ENCODE measurements at places on chromosomes 2 and 18. TPM values are rescaled to one million over a fixed set of nuclear protein-coding genes. Genes with fewer than 3 reads are reported as not detected.

The NAT8 gene
- total RNA-seq, result not detected

The AKAIN1 gene
- total RNA-seq, result not detected

The ABCG5 gene
- not detected for total RNA-seq

The FEV gene
- total RNA-seq, result not detected

The NYAP2 gene
- total RNA-seq, result not detected

The PRKAG3 gene
- total RNA-seq, result not detected

The ACVR1 gene
- 43.1 TPM for total RNA-seq

The ABCG8 gene
- total RNA-seq, result not detected

The SEPTIN10 gene
- total RNA-seq, result 97.5 TPM

The LRRC30 gene
- total RNA-seq, result not detected

The LYPD1 gene
- total RNA-seq, result 1.9 TPM

The TXNDC2 gene
- total RNA-seq, result 0.34 TPM

The CRACDL gene
- not detected for total RNA-seq

The UGT1A4 gene
- total RNA-seq, result not detected

The GKN2 gene
- total RNA-seq, result not detected

- no peak for DNase-seq
These were observed 3.9 kb upstream of the MYL1 start for GRCh38 chr2:210318891-210319290.

DNA sequence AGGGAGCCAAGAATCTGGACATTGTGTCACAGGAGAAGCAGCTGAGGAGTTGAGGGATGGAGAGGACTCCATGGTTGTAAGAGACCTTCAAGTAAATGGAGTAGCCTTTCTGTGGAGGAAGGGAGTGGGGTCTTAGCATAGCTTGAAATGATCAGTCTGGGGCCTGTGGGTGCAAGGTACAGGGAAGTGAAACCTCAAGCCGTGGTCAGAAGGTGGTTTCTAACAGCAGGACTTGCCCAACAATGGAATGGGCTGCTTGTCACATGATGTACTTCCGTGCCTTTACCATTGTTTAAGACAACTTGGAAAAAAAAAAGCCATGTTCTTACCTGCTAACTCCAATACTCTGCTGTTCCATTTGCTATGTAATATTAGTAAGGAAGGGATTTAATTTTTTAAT lies 140.7 kb downstream of the LDLRAD4 start:
- no peak for DNase-seq

- DNase-seq, result no peak
These were observed 100.2 kb downstream of the PID1 start for GRCh38 chr2:229170916-229171315.

GRCh38 chr2:205745661-205746419 lies 63.5 kb downstream of the NRP2 start:
- DNase-seq, result no peak

- DNase-seq, result no peak
These were observed 377.5 kb downstream of the CLIP4 start for GRCh38 chr2:29492701-29493100.

DNA sequence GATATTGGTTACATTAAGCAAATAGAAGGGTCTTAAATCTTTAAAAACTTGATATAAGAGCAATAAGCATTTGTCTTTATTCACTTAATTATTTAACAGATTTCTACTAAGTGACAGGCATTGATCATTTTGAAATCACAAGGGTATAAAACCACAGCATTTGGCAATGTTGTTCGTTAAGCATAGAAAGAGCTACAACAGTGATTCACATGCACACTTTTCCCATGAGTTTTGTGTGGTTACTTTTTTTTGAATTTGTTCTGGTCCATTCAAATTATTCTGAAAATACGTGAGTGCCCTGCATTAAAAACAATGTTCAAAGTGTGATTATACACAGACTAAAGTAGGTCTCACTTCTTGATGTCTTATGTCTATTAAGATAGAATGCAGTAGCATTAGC lies 52.2 kb downstream of the LYPD6B start:
- DNase-seq, result no peak

GRCh38 chr2:119233326-119234020 lies 9.8 kb downstream of the STEAP3 start:
- DNase-seq, result peak; percentile 55

GRCh38 chr2:166115589-166115988 lies 12.2 kb downstream of the SCN1A start:
- no peak for DNase-seq

DNA sequence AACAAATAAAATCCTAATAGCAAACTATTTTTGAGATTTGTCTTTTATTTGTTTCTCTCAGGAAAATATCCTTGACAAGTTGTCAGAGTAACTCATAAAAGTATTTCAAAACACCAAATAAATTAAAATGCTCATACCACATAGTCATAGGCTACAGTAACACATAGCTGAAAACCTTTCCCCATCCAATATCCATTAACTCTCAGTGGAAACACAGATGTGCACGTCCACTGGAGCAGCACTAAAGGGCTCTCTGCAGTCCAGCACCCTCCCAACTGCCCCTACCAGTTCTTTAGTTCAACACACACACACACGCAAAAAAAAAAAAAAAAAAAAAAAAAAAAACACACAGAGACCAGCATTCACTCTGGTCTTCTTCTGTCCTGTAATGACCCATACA lies 879 bp upstream of the XDH start:
- peak; percentile 35 for DNase-seq

GRCh38 chr2:239215136-239215925 lies 185.5 kb downstream of the HDAC4 start:
- DNase-seq, result no peak

- DNase-seq, result no peak
These were observed 35.2 kb upstream of the NAPG start for GRCh38 chr18:10490401-10491165.

- no peak for DNase-seq
These were observed 7.3 kb upstream of the MLPH start for GRCh38 chr2:237479747-237480146.

DNA sequence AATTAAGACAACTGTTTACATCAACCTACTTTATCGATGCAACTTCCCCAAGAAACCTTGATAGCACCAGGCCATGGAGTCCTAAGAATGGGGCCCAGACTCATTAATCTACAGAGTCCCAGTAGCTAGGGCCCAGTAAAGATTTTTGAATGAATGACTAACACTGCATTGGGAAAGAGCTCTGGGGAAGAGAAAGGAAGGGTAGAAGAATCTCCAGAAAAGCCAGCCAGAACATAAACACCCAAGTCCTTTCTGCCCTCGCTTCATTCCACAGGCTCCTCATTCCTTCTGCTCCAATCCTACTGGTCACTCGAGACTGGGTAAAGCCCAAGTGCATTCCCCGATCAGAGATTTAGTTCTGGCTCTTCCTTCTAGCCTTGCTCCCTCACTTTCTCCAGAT lies 44.3 kb downstream of the CYRIA start:
- DNase-seq, result no peak

DNA sequence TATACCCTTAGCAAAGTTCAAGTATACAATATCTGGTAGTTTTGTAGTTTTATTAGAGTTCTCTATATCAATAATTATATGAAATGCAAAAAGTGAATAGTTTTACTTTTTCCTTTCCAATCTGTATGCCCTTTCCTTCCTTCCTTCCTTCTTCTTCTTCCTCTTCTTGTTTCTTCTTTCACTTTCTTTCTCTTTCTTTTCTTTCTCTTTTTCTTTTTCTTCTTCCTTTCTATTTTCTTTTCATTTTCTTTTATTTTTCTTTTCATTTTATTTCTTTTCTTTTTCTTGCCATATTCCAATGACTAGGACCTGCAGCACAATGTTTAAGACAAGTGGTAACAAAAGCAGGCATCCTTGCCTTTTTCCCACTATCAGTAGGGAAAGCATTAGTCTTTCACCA lies 59.8 kb downstream of the CCDC68 start:
- no peak for DNase-seq

DNA sequence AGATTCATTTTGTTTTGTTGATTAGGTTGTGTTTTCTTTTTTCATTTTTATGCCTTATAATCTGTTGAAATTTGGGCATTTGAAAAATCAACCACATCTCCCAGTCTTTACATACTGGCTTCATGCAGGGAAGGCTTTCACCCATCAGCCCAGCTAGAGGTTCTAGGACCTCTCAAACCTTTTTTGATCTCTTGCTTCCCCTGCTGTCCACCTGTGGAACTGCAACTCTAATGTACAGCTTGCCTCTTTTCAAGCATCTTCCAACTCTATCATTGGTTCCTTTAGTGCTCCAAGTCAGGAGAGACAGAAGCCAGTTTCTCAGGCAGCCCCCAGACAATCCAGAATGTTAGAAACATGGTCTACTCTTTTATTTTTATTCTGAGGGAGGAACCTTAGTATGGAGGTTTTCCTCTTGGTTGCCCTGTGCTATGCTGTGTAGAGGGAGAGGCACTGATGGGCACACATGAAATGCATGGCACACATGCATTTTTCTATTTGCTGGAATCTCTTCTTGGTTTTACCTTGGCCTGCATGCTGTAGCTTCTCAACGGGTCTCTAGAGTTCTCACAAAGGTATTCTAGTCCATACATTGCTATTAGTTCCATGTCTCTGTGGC lies 107.2 kb upstream of the L3MBTL4 start:
- no peak for DNase-seq

DNA sequence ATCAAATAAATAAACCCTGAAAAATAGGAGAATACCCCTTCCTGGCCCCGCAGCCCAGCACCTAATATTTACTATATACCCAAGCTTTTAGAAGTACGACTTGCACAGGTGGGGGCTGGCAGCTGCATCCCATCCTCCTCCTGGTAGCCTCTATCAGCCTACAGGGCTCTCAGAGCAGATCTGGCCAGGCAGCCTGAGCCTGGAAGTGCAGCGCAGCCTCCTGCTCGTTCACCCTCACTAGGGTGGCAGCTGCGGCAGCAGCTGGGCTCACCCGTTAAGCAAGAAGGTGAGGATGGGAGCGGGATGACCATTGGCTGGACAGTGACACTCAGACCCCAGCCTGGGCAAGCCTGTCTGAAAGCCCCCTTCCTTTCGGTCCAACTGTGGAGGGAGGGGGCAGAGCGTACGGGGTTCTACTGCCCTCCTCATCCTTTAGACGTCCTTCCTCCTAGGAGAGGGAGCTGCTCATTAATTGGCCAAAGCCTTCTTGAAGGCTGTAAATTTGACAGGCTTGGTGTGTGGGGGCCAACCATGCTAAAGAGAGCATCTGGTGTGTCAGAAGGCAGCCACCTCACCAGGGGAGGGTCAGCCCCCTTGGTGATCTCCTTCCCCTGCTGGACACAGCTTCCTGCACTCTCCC lies 23.3 kb downstream of the MPHOSPH10 start:
- no peak for DNase-seq

DNA sequence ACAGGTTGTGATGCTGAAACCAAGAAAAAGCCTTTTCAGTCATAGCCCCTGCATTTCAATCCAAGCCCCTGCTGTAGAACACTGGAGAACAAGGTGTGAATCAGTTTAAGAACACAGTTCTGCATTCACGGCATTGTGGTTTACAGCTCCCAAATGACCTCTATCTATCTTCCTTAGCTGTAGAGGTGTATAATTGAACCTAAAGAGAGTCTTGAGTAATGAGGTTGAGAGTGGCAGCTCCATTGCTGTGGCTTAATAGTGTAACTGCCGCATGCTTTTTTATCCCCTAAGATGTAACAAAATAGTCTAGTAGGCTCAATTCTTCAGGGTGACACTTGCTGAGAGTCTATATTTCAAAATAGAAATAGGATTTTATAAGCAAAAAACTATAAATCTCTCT lies 121.3 kb upstream of the EPHA4 start:
- DNase-seq, result no peak

DNA sequence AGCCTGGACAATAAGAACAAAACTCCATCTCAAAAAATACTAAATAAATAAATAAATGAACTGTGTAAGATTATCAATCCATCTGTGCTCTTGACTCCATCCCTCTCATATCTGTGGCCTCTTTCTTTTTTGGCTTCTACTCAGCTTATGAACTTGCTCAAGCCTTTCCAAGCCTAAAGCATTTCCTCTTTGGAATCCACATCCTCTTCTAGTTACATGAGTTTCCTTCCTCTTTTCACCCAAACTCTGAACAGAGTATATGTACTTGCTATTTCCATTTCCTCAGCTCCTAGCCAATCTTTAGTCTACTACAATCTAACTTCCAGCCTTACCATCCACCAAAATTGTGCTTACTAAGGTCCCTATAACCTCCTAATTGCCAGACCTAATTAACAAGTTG lies 2.5 kb upstream of the DNAJC10 start:
- no peak for DNase-seq

DNA sequence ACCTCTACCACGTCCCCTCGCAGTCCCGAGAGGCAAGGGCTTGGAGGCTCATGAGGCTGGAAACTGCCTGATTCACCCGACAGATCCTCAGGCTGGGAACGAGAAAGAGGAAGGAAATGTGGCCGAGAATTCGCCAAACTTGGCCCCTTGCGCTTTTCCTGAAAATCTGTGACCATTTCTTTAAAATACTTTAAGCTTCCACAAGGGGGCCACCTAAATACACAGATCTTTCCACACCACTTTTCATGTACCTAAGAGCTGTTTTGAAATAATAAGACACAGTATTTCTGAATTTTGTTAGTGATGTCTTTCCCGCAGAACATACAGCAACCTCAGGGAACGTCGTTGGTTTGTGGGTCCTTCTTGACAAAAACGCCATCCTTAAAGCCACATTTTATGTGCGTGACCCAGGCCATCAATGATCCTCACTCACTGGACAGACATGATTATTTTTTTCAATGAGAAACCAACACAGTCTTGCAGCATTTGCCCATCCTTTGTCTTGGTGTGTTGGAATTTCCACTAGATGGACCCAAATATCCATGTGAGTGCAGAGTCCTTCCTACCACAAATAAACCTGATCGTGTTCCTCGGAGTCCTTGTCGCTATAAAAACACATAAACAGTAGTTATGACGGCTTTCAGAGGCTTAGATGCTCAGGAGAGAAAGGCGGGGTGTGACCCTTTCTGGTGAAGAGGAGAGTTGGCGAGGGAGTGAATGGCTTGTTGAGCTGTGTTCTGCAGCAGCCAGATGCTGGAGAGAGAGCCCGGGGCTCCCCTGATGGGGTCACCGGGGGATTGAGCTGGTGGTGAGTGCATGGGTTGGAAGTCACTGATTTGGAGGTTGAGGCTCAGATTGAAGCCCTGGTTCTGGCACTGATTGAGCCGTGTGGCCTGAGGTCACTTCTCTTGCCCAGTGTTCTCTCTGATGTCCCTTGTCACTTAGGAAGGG lies 25.0 kb downstream of the DCDC2C start:
- DNase-seq, result no peak
